ENCODE measurements at places on chromosomes 13 and 19.

GRCh38 chr13:104592127-104592526 is 1525.9 kb upstream of the SLC10A2 start:
- DNase-seq: no peak

GRCh38 chr13:101332583-101332982 is 83.7 kb downstream of the NALCN start:
- DNase-seq: no peak

- DNase-seq: no peak
These were observed 153.1 kb downstream of the RGCC start for GRCh38 chr13:41610404-41610803.

DNA sequence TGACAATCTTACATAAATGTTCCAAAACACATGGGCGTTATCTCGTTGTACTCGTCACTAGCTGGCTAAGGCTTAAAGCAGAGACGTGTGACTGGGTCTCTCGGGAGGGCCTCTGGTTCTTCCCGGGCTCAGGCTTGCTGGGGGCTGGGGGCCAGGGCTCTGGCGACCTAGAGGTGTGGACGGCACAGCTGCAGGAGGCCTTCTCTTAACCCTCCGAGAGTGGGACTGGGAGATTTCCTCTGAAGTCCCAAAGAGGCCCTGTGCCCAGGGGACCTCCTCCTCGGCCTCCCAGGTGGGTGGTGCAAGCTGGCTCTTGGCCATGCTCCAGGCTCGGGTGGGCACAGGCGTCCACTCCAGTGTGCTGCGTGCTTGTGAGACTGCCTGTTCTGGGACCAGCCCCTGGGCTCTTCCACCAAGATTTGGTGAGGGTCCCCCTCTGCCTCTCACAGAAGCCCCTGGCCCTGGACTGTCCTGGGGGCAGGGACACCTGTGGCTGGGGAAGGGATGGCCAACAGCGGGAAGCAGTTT is 2.2 kb downstream of the CAPS start:
- no peak for DNase-seq

DNA sequence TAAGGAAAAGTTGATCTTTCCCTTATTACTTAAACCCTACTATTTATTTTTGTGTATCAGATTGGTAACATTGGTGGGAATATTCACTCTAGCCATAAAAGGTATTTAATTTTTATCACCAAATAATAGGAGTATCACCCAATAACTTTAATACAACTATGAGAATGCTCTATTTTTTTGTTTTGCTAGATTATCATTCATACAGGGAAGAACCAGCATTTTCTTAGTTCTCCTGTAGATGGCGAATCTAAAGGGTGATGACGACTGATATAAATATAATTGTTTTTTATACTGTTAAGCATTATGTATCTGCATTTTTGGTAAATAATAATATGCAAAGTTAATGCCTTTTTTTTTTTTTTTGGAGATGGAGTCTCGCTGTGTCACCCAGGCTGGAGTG is 7.9 kb upstream of the FRY start:
- DNase-seq: no peak

DNA sequence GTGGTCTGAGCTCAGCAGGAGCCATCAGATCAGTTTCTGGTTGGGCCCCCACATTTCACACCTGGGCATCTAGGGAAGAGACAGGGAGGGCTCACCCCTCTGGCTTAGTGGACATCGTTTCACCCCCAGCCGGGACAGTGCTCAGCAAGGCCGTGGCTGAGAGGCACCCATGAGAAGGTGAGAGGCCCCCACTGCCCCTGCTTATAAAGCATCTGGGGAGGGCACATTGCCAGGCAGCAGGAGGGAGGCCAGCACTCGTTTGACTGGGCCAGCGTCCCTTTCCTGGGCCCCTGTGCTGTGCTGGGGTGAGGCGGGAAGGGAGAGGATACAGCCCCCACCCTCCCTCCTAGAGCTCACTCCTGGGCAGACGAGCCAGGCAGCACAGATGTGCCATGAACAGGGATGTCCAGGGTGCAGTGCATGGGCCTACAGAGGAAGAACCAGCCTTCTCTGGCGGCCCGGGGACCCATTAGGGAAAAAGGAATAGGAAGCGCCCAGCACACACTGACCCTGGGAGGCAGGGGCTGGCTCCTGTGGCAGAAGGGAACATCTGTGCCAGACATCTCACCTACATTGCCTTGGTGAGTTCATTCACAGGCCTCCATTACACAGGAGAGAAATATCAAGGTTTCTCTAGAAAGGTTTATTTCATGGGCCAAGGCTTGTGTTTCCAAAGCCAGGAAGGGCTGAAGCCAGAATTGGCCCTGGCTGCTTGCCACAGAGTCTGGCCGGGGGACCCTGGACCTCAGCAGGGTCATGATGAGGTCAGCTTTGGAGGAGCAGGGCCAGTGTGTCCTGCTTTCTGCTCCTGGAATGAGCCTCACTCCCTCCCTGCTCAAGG is 7.7 kb downstream of the AP1M1 start:
- no peak for DNase-seq

DNA sequence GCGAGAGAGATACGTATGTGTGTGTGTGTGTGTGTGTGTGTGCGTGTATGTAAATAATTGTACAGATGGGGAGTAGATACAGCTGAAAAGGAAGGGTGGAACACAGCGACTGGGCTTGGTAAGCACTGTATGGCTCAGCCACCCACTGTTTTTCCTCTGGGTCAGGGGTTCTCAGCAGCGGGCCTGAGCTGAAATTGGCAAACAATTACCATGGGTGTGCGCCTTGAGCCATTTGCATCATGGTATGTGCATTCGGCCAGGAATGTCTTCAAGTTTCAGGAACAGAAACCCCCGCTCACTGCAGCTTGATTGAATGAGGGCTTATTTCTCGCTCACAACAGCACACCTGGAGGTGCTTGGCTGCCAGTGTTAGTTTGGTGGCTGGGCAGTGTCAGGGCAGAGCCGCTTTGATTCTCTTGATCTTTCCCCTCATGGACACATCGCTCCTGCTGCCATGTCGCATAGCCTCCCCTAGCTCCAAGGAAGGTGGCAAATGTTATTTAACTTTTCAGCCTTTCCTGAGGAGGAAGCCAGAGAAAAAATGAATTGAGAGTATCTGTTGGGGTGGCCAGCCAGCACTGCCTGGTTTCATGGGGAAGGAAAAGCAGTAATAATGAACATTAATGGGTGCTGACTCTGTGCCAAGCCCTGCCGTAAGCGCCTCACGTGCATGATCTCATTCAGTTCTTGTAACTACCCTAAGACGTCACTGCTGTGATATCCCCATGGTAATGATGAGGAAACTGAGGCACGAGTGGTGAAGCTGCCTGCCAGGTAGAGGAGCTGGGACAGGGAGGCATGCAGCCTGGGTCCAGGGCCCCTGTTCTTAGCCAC is 126.9 kb downstream of the SIPA1L3 start:
- DNase-seq: peak; percentile 4

GRCh38 chr13:100394005-100394695 is 194.4 kb downstream of the GGACT start:
- no peak for DNase-seq

DNA sequence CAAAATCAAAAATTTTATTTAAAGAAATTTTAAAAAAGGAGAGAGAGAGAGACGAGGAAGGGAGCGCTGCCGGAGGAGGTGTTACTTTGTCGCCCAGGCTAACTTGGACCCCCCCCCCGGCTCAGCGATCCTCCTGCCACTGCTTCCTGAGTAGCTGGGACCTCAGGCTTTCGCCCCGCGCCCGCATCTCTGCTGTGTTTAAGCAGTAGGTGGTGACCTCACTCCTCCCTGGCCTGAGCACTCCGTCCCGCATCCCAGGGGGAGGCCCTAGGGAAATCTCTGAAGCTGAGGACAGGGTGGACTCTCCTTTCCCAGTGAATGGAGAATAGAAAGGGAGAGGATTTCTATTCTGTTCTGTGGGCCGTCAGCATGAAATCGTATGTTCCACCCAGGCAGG is 485 bp upstream of the ZNF845 start:
- DNase-seq: peak; percentile 21

DNA sequence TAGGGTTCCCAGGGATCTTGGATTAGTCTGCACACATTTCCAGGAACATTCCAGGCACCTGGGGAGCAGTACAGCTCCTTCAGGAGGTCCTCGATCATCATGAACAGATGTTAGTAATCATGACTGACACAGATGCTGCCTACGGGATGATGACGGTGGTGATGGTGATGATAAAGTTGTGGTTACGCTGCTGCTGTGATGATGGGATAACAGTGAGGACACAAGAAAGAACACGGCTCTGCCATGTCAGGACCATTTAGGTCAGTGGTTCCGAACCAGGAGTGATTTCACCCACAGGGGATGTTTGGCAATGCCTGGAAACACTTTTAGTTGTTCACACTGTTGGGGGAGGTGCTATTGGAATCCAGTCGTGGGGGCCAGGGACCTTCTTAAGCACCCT is 1193.0 kb downstream of the UQCRFS1 start:
- DNase-seq: no peak

DNA sequence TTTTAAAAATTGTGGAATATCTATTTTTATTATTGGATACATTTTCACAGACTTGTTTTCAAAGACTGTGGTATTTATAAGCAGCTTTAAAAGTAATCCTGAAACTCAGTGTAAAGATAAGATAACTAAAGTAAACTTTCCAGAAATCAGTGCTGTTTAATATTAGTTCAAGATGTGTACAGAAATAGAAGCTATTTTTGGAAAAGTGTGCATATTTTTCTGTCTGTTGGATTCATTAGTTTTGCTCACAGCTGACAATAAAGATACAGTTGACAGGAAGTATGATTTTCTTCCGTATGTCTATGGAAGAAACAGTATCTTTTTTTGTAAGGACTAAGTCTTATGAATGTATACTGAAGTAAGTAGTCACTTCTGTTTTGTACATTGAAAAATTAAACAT is 85.9 kb downstream of the GJA3 start:
- DNase-seq: no peak

DNA sequence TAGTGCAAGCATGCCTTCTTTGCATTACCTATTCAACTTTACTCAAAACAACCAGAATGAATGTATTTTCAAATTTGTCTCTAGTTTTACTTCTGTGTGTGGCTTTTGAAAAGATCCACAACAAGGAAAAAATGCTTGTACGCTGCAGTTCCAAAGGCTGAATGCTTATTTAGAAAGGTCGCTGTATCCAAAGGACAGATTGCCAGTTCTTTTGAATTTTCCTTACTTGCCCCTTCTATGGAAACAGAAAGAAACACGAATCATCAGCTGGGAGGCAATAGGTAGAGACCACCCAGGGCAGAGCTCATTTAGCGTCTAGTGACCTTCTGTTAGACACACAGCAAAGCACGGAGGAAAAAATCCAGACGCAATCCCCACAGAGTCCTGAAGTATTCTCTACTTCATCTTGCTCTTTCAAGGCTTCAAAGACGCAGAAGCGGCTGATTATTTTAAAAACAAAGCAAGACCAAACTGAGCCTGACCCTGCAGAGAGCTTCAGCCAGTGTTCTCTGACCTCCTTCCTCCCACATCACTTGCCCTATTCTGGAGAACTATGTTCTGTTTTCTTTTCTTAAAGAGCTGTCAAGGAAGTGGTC is 674.6 kb upstream of the SGCG start:
- no peak for DNase-seq

- peak; percentile 84 for DNase-seq
These were observed 5.4 kb downstream of the CCDC61 start for GRCh38 chr19:46000491-46001246.

DNA sequence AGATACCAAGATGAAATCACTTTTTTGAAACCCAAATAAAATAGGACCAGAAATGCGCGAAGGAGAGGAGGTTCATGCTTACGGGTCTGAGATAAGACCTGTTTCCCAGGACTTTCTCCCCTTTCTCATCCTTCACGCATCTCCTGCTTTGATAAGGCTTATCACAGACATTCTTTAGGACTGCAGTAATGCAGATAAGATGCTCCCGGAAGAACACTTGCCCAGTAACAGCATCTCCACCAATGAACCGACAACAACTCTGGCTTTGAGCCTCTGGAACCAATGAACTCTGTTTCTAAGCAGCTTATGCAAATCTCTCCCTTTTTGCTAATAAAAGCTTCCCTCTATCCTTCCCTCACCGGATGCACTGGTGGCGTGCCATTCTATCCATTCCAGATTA is 783.4 kb upstream of the ARGLU1 start:
- no peak for DNase-seq

- DNase-seq: no peak
These were observed 1.5 kb downstream of the LRRC63 start for GRCh38 chr13:46213242-46213641.

DNA sequence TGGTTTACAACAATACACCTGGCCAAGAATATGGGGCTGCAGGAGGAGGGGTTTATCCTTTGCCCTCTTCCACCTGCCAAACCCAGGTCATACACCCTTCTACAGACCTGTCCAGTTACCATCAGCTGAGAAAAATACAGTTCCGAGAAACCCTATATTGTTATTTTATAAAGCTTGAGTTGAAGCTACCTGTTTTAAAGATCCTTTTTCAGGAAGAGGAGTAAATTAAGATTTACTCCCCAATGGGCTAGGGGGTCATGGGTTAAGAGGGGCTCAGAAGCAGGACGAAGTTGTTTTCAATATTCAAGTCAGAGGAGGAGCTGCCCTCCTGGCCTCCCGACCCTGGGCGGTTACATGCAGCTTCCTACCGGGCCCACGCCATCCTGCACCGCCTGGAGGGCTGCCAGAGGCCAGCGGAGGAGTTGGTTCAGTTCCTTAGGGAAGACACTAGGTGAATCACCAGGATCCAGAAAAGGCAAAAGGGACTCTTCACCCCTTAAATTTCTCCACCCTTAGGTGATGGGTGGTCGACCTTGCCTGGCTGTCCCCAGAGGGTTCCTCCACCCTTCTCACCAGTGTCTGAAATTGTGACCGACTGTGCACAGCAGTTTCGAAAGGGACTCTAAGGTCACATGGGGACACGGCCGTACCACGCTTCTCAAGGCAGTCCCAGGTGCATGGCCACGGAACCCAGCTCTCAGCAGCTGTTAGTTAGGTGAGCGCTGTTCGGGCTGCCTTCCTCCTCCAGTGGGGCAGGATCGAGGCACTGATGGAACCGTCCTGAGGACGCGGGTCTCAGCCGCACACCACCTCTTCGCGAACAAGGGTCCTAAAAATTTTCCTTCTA is 1.2 kb downstream of the GJB2 start:
- DNase-seq: no peak

- DNase-seq: no peak
These were observed 42.5 kb upstream of the INTS6 start for GRCh38 chr13:51495316-51495715.

DNA sequence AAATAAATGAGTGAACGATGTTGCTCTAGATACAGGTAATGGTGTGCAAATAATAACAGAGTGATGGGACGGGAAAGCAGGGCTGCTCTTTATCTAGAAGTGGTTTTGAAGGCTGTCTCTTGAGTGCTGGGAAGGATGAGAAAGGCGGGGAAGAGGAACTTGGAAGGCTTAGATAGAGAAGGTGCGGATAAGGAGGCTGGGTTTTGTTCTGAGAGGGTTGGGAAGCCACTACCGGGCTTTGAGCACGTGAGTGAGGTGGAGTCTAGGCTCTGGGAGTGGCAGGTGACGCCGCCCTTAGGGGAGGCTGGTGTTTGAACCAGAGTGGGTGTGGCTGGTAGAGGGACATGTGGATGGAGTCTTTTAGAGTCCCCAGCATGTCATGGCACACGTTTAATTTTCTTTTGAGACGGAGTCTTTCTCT is 811 bp downstream of the ARMC6 start:
- DNase-seq: peak; percentile 76
